ENCODE measurements at places on chromosomes 16 and 17. TPM values are rescaled to one million over a fixed set of nuclear protein-coding genes. Genes with fewer than 3 reads are reported as not detected.

DNA sequence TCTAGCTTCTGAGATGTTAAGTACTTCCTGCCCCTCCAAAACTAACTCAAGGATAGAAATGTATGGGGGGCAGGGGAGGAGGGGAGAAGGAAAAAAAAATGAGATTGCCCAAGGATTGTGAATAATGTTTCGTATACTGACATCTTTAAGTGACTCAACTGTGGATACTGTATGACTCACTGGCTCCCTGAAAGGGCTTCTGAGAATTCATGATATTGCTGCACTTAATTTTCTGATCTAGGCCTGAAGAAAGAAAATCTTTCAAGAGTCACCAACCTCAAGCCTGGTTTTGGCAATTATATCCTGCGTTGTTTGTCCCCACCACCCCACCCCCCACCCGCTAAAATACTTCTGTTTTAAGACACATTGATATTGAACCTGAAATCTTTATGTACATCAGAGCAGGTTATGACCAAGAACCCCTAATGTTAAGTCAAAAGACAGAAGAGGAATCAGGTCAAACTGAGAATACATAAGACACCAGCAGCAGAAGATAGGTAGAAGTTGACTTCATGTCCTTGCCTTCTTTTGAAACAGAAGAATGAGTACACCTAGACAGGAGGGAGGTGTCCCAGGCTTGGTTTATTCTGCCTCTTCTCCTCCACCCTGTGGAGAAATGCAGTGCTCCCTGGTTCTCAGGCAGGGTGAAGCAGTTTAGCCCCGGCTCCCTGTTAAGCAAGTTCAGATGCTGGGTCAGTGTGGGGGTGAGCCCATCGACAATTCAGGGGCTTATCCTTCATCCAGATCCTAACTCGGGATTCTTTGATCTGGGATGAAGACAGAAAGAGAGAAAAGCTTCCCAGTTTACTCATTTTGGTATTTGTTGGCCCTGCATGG lies 3.3 kb upstream of the FBXL20 start:
- H3K4me1 ChIP-seq = no peaks in the 10 kb centered on the region
- peaks cover 28% of the 10 kb centered on the region for H3K36me3 ChIP-seq
- H3K27ac ChIP-seq = no peak overlapping the region
- no peaks in the 10 kb centered on the region for H3K27me3 ChIP-seq
- H3K4me3 ChIP-seq = no peak overlapping the region

- no peaks in the 10 kb centered on the region for H3K27me3 ChIP-seq
- DNase-seq = no peak
- no peak overlapping the region for H3K4me3 ChIP-seq
- H3K4me1 ChIP-seq = peaks cover 5% of the 10 kb centered on the region
Observed at GRCh38 chr16:85153656-85154091, 41.4 kb upstream of the CIBAR2 start.

The CCL1 gene
- total RNA-seq = not detected

DNA sequence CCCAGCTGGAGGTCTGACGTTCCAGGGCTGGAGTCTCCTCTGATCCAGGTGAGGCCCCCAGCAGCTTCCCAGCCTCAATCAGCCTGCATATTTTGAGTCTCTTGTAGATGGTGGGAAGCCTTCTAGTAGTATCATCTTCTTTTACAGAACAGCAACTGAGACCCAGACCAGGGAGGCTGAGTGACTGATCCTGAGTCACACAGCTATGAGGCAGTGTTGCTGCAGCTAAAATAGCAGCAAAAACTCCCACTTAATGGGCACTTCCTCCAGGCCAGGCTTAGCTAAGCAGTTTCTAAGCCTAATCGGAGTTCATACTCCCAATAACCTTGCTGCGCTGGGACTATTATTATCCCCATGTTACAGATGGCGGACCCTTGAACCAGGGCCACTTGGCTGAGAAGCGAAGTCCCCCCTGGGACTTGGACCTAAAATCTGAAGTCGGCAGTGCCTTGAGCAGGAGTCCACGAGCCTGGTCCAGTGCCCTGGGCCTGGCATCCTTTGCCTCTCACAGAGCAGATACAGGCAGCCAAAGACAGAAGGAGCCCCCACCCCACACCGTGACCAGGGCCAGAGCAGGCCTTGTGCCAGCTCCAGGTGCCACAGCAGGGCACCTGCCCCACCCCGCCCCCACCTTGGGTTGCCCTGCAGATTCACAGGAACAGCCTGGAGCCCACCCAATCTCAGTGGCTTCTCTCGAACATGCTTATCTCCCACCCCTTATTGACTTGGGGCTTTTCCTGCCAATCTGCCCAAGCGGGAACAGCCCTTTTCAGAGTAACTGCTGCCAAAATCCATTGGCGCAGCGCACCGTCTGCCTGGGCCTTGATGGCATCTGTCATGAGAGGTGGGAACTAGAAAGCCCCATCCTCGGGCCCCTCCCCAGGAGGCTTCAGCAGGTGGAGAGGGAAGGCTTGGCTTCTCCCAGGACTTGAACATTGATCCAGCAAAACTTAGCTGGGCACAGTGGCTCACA lies 65.1 kb downstream of the SOCS1 start:
- peaks cover 13% of the 10 kb centered on the region for H3K4me1 ChIP-seq
- H3K27ac ChIP-seq = no peak overlapping the region
- H3K4me3 ChIP-seq = no peak overlapping the region
- DNase-seq = no peak

The ZNF597 gene
- total RNA-seq = 2.0 TPM

The SEPTIN12 gene
- total RNA-seq = not detected

DNA sequence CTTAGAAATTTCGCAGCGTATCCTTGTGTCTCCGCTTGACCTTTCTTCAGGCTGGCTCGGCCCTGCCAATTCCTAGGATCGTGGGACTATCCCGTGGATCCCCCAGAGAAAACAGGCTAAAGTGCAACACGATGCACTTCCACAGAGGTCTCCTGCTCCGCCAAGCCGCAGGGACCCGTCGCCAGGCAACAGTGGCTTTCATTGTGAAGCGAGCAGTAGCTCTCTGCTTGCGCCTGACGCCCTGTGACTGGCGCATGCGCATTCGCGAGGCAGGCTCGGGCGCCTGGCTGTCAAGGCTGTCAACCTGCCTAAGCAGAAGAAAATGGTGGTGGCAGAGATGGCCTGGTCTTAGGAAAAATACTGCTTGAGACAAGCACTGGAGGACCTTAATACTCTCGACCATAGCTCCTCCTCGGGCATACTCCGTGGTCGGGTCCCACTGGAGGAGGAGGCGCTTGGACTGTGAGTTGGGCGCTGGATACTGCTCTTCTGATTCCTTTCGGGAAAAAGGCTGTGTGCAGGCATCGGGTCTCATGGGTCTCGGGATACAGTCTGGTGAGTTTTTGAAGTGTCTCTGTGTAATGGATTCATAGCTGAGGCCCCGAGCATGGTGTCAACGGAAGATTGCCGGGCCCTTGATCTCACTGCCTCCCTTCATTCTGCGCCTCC lies 2336.1 kb downstream of the TP53TG3F start:
- H3K4me3 ChIP-seq = no peak overlapping the region
- no peaks in the 10 kb centered on the region for H3K4me1 ChIP-seq

The IRX5 gene
- total RNA-seq = not detected

The CA5A gene
- total RNA-seq = not detected

DNA sequence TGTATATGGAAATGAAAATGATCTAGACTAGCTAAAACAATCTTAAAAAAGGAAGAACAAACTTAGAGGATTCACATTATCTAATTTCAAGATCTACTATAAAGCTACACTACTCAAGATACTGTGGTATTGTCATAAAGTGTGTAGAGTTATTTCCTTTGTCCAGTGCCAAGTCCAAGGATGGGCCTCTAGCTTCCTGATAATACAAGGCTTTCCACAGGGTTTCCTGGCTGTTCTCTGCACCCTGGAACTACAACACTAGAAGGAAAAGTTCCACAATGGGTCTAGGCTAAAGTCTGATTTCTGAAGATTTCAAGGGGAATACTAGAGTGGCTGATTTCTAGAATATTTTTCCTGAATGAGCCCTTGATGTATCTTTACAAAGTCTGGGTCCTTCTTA lies 34.2 kb downstream of the TBC1D3B start:
- H3K27ac ChIP-seq = no peak overlapping the region
- H3K4me1 ChIP-seq = no peaks in the 10 kb centered on the region
- H3K4me3 ChIP-seq = no peak overlapping the region
- no peaks in the 10 kb centered on the region for H3K36me3 ChIP-seq
- DNase-seq = no peak
- H3K27me3 ChIP-seq = no peaks in the 10 kb centered on the region

The ZP2 gene
- total RNA-seq = not detected

- H3K4me1 ChIP-seq = peaks cover 6% of the 10 kb centered on the region
- DNase-seq = no peak
- no peak overlapping the region for H3K4me3 ChIP-seq
Observed at GRCh38 chr17:80729761-80730160, 185.1 kb downstream of the RPTOR start.

- H3K4me1 ChIP-seq = peaks cover 27% of the 10 kb centered on the region
- no peak overlapping the region for H3K4me3 ChIP-seq
- no peaks in the 10 kb centered on the region for H3K36me3 ChIP-seq
- peak; percentile 32 for DNase-seq
Observed at GRCh38 chr17:17849845-17850373, 13.1 kb upstream of the SREBF1 start.

The IRF8 gene
- total RNA-seq = 191 TPM

GRCh38 chr17:75075597-75076336 lies 12.0 kb upstream of the SLC16A5 start:
- no peak overlapping the region for H3K4me3 ChIP-seq
- DNase-seq = no peak
- H3K27me3 ChIP-seq = no peaks in the 10 kb centered on the region
- H3K27ac ChIP-seq = no peak overlapping the region
- H3K36me3 ChIP-seq = no peaks in the 10 kb centered on the region

The SLC13A2 gene
- total RNA-seq = 0.13 TPM

DNA sequence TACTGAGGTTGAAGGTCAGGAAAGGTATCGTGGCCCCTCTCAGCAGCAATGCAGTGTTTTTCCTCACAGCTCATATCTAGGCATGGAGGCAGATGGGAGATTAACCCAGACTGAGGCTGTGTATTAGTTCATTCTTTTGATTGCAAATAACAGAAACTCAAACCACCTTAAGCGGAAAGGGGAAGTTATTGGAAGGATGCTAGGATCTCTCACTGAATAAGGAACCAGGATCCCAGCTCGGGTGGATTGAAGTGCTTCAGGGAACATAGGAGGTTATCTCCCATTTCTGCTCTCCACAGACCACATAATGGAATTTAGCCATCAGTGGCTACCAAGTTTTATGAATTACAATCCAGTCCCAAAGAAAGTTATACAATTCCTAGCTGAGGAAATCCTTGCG lies 8.2 kb downstream of the ZNF689 start:
- no peaks in the 10 kb centered on the region for H3K27me3 ChIP-seq
- H3K4me1 ChIP-seq = no peaks in the 10 kb centered on the region
- H3K27ac ChIP-seq = no peak overlapping the region
- DNase-seq = no peak
- no peak overlapping the region for H3K4me3 ChIP-seq
- peaks cover 11% of the 10 kb centered on the region for H3K36me3 ChIP-seq

DNA sequence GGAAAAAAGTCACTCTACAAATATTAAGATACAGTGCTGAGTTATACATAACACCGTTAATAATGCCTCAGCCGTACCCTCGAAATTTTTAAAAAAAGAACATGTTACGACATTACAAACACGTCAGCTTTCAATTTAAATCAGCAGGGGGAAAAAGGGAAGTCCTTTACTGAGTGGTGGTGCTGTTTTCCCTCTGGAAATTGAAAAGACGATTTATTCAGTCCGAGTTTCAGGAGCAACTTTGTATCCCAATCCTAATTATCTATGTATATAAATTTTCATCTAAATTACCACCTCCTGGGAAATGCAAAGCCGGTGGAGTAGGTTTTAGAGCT lies 1.3 kb downstream of the NETO2 start:
- H3K27ac ChIP-seq = peak overlapping the region; percentile 76
- peak overlapping the region; percentile 79 for H3K4me3 ChIP-seq
- H3K4me1 ChIP-seq = peaks cover 13% of the 10 kb centered on the region

GRCh38 chr17:8956465-8956902 lies 9.0 kb downstream of the PIK3R5 start:
- peaks cover 85% of the 10 kb centered on the region for H3K4me1 ChIP-seq
- no peaks in the 10 kb centered on the region for H3K27me3 ChIP-seq
- peak overlapping the region; percentile 49 for H3K4me3 ChIP-seq
- peak; percentile 92 for DNase-seq
- H3K27ac ChIP-seq = peak overlapping the region; percentile 81
- H3K36me3 ChIP-seq = peaks cover 4% of the 10 kb centered on the region

- H3K27me3 ChIP-seq = no peaks in the 10 kb centered on the region
- H3K27ac ChIP-seq = no peak overlapping the region
- H3K4me3 ChIP-seq = no peak overlapping the region
- DNase-seq = no peak
Observed at GRCh38 chr16:3675601-3676130, 21.2 kb downstream of the DNASE1 start.

DNA sequence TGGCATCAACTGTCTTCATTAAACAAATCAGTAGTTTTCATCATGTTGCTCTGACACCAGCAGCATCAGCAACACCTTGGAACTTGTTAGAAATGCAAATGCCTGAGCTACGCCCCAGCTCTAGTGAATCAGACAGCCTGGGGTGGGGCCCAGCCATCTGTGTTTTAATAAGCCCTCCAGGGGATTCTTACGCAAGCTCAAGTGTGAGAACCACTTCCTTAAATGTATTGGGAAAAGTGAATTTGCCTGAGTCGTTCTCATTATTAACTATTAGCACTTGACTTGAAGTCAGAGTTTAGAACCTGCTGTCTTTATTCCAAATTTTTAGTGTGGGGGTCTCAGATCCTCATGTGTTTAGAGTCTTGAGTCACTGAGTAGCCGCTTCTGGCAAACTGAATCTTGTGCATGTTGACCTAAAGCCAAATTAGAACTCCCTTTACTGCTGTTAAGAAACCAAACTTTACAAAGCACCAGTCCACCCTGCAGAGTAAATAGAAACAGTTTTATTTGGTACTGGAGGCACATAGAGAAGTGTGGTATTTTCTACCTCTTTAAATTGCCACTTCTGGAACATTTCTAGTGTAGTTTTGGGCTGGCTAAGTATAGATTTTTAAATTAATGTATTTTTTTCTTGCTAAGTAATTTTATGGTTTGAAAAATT lies 137.4 kb upstream of the COX10 start:
- no peaks in the 10 kb centered on the region for H3K36me3 ChIP-seq
- H3K27ac ChIP-seq = no peak overlapping the region
- no peaks in the 10 kb centered on the region for H3K27me3 ChIP-seq
- H3K4me3 ChIP-seq = no peak overlapping the region
- no peaks in the 10 kb centered on the region for H3K4me1 ChIP-seq

GRCh38 chr16:75264457-75264998 lies 13.1 kb upstream of the BCAR1 start:
- H3K4me3 ChIP-seq = peak overlapping the region; percentile 96
- no peak overlapping the region for H3K27ac ChIP-seq
- DNase-seq = no peak
- H3K4me1 ChIP-seq = peaks cover 8% of the 10 kb centered on the region
- H3K36me3 ChIP-seq = no peaks in the 10 kb centered on the region

DNA sequence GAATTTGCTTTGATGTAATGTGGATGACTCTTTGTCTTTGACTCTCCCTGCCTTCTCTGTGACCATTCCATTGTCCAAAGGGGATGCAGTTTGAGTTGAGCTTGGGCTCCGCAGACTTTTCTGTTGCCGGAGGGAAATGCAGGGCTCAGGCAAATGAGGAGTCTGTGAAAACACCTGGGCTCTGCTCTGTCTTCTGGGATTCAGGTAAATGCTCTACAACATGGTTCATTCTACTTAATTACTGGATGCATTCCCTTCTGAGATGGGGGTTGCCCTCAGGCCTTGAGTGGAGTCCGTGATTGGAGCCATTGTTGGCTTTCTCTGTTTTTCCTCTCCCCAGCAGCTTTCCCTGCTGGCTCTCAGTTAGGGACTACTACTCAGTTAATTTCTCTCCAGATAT lies 26.4 kb upstream of the SPNS2 start:
- H3K4me1 ChIP-seq = no peaks in the 10 kb centered on the region
- no peak overlapping the region for H3K27ac ChIP-seq
- no peaks in the 10 kb centered on the region for H3K27me3 ChIP-seq
- no peak for DNase-seq
- H3K4me3 ChIP-seq = no peak overlapping the region
- no peaks in the 10 kb centered on the region for H3K36me3 ChIP-seq

The NHERF1 gene
- total RNA-seq = 52.9 TPM

The KRTAP4-6 gene
- total RNA-seq = not detected
